ENCODE measurements at places on chromosomes 13 and 19. TPM values are rescaled to one million over a fixed set of nuclear protein-coding genes. Genes with fewer than 3 reads are reported as not detected.

GRCh38 chr13:32883474-32883873 is 132.7 kb upstream of the KL start:
- no peak for DNase-seq

- DNase-seq: no peak
These were observed 224.1 kb downstream of the FGF9 start for GRCh38 chr13:21894703-21895699.

- DNase-seq: peak; percentile 95
These were observed 785 bp upstream of the USF2 start for GRCh38 chr19:35267818-35268535.

- DNase-seq: no peak
These were observed 9.8 kb upstream of the MZF1 start for GRCh38 chr19:58582985-58583384.

GRCh38 chr19:13764821-13765394 is 586 bp downstream of the MRI1 start:
- DNase-seq: no peak

DNA sequence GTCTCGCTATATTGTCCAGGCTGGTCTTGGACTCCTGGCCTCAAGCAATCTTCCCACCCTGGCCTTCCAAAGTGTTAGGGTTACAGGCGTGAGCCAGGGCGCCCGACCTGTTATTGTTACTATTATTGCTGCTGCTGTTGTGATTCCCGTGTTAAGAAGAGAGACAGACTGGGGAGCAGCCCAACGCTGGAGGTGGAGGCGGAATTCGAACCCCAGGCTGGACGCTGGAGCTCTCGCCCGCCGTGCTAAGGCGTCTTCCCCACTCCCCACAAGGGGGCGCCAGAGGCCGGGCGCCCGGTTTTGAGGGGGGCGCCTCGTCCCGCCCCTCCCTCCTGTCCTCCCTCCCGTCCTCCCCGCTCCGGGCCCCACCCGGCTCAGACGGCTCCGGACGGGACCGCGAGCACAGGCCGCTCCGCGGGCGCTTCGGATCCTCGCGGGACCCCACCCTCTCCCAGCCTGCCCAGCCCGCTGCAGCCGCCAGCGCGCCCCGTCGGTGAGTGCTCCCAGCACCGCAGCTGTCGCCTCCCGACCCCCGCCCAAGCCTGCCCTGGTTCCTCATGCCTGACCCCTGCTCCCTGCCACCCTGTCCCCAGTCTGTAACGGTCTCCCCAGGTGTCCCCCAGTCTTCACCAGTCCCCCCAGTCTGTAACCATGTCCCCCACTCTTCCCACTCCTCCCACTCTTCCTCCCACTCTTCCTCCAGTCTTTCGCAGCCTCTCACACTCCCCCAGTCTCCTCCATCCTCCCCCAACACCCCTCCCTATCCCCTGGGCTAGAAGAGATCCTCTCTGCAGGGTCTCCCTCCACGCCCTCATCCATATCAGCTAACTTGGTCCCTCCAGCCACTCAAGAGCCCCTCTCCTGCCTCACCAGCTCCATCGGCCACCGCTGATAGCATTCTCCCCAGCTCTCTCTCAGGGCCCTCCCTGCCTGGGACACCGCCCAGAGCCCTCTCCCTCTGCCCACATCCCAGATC is at the start of gene EHD2:
Gene EHD2, plus strand, starts transcription at position 377 of the 976 bp plus-strand sequence. CDS start 3,191 bp downstream, outside the sequence.
- DNase-seq: peak; percentile 93

DNA sequence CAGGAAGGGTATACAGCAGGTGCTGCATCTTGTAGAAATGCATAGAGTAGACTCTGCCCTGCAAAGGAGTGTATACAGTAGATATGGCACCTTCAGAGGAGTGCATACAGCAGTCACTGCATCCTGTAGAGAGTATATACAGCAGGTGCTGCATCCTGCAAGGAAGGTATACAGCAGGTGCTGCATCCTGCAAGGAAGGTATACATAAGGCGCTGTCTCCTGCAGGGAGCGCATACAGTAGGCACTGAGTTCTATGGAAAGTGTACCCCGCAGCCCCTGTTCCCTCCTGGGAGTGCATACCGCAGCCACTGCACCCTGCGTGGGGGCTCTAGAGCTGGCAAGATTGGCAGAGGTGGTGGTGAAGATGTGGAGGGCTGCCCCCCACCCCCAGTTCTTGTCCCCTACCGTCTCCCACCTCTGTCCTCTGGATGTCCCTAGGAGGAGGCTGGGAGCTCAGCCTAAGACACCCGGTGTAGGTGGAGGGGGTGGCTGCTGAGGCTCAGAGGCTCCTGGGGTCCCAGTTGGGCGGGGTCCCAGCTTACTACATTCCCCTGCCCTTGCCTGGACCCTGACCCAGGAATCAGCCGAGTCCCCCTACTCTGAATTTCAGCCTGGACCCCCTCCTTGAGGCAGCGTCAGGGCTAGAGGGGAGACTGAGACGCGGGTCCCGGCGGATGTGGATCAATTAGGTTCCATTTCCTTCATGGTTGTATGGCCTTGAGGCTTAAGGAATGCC is 2.3 kb upstream of the ADAMTSL5 start:
- peak; percentile 82 for DNase-seq

The ZNF541 gene
- not detected for total RNA-seq

The TNFSF9 gene
- total RNA-seq: 1.5 TPM

All from osteocyte (in vitro differentiated cells).